Suppressor macrophage treated with lipopolysaccharide for 1 hour (primary cell): ENCODE measurements at places on chromosomes 2 and 18.

DNA sequence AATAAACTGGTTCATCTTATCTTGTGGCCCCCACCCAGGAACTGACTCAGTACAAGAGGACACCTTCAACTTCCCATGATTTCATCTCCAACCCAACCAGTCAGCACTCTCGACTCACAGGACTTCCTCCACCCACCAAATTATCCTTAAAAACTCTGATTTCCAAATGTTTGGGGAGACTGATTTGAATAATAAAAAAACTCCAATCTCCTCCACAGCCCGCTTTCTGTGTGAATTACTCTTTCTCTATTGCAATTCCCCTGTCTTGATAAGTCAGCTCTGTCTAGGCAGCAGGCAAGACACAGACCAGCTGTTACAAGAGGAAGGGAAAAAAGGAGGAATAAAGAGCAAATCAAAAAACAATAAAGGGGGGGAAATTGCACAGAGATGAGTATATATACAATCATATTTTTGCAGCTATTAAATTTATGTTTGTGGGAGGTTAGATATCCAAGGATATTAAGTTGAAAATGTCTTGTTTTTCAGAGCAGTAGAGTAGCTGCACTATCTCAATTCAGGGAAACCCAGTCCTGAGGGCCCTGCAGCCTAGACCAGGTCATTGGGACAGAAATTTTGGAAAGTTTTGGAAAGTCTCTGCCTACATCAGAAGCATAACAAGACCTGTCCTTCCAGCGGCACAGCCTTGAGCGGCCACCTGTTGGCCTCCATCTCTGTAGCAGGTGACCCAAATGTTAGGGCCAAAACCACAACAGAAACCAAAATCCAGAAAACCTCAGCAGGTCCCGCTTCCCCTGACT lies 32.8 kb upstream of the SIGLEC15 start:
- peak; percentile 65 for DNase-seq

- DNase-seq, result no peak
These were observed 174.0 kb downstream of the ASB1 start for GRCh38 chr2:238600506-238601432.

DNA sequence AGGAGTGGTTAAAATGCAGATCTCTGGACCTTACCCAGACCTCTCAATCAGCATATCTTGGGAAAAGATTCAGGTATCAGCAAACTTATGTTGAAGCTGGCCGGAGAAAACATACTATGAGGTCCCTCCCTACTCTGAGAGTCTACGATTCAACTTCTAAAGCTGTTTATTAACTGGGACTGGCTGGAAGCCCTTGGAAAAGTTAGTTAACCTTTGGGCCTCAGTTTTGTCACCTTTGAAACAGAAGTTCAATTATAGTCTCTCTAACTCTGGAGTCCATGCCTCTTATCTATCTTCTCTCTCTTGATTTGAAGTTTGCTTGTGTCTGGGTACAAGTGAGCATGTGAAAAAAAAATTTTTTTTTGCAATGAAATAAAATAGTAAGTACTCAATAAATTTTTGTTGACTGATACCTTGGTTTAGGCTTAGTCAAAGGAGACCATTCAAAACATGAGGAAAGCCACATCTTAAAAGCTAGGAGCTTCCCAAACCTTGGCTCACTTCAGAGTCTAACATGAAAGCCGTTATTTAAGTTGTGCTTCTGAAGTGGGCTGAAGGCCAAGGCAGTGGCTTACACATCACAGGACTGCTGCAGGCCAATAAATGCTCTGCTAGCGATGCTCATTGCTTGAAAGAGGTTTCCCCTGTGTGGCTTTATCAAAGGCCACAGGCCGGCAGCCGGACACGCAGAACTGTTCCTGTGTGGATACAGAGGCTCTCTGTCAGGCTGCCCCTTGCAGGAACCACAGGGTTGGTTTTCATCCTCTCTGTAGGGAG lies 110.6 kb upstream of the FAM136A start:
- DNase-seq, result no peak

GRCh38 chr2:98739020-98739419 lies 8.1 kb upstream of the MGAT4A start:
- no peak for DNase-seq

- no peak for DNase-seq
These were observed 18.4 kb downstream of the KDSR start for GRCh38 chr18:63348508-63349136.

DNA sequence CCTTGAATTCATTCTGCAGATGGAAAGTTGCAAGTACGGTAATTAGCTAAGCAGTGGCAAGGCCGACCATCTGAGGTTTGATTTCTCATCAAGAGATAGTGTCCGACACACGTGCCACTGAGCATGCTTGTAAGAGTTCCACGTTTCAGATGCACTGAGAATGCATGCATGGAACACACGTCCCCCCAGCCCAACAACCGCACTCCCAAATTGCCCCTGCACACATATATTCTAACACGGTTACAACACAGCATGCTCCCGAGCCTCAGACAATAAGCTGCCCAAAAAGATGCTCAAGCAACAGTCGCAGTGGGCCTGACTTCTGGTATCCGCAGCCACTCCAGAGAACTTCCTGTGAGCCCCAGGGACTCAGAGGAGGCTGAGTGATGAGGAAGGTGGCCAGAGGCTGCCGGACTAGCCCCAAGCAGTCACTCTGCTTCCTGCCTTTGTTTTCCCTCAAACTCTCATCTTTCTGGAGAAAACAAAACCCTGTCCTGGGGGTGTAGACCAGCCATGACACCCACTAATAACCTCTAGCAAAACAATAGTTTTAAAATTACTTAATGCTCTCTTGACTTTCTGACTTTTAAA lies 204.0 kb downstream of the TGIF1 start:
- no peak for DNase-seq

DNA sequence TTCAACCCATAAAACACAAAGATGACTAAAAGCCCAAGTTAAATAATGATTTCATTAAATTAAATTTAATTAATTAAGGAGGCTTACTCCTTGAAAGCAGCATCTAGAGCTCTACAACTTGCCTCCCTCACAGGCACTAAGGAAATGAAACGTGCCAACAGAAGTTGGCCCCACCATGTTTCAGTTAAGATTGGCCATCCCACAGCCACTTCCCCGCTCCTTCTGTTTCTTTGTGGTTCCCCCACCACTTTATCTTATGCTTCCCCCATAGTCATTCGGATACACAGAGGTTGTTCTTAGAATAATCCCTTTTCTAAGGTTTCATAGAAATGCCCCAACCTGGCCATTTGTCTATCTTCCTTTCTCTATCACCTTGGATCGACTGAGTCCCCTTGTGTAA lies 101.6 kb upstream of the RIOK3 start:
- no peak for DNase-seq

DNA sequence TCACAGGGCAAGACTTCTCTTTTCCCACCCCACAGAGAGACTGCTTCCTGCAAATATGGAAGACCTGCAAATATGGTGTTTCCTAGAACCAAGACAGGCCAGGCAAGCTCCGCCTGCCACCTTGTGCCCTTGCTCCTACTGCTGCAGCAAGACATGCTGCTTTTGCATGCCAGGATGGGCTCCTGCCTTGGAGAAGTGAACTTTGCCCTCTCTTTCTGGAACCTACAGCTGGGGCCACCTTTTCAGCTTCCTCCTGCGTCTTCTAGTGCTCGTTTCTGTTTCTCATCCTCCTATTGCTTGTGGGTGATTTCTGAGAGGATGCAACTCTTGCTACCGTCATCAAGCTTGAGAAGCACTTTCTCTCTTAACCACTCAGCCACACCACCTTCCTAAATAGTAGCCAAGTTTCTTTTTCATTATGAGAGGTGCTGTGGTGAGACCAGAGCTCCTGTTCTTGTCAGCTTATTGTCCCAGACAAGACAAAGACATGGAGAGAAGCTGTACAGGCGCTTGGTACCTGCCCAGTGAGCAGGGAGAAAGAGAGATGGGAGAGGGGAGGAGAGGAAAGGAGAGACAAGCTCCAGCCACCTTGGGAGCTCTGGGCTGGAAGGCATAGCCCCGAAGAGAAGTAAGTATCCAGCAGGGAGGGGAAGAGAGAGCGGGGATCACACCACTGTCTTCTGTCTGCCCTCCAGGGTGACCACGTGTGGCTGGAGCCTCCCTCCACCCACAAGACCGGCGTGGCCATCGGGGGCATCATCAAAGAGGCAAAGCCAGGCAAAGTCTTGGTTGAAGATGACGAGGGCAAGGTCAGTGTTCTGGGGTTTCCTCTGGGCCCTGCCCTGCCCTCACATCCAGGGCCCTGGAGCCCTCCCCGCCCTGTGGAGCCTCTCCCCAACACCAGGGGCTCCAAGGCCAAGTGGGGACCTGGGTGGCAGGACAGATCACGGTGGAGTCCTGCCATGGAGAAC lies 28.3 kb downstream of the MYO7B start:
- peak; percentile 86 for DNase-seq

DNA sequence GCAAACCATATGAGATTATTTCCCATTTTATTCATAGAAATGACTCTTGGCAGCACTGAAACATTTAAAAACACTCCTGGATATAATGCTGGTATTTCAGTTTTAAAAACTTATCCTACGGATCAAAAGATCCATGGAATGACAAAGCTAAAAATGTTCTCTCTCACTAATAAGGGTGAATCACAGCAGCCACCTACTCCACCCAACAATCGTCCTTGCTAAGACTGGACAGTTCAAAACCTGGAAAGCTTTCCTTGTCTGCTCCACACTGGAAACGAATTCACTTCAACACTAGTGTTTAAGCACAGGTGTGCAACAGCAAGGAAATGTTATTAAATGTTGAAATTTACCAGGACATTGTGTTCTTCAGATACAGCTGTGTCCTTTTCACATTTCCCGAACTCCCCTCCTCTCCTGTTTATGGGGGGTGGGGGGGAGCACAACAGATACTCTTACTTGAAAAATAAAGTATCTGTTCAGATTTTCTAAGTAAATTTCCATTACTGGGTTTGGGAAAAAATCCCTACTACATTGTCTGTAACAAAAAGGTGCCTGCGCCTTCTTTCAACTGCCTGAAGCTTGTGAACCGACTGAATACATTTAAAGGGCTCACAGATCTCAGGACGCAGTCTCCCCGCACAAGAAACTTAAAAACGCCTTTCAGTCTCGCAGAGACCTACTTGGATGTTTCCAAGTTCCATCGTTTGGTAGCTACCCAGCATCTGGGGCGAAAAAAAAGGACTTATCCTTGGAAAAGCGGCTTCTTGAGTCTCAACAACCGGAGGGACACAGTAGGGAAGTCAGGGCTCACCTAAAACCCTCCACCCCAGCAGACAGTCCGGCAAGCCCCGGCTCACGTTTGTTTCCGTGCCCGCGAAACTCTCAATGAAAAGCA lies 1.3 kb downstream of the YWHAQ start:
- DNase-seq, result peak; percentile 29

GRCh38 chr2:194674043-194674442 lies 983.0 kb upstream of the SLC39A10 start:
- no peak for DNase-seq

- no peak for DNase-seq
These were observed 7.1 kb downstream of the COX7A2L start for GRCh38 chr2:42353792-42354429.

GRCh38 chr2:65345631-65346030 lies 86.8 kb downstream of the SPRED2 start:
- no peak for DNase-seq

GRCh38 chr18:634551-635045 lies 22.9 kb upstream of the TYMS start:
- no peak for DNase-seq

DNA sequence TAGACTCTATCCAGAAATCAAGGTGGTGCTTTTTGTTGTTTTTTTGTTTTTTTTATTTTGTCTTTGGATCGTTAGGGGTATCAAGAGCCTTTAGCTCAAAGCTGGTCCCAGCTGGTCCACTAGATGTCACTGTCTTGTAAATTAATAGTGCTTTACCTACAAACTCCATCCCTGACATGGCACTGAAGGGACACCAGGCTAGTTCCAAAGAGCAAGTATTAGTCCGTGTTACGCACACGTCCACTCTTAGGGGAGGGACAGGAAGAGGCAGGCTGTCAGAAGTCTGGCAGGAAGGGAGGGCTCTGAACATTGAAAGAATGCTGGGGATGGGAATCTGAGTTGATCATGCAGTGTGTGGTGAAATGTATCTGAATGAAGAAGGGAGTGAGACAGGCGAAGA lies 85.9 kb upstream of the CCBE1 start:
- peak; percentile 26 for DNase-seq

DNA sequence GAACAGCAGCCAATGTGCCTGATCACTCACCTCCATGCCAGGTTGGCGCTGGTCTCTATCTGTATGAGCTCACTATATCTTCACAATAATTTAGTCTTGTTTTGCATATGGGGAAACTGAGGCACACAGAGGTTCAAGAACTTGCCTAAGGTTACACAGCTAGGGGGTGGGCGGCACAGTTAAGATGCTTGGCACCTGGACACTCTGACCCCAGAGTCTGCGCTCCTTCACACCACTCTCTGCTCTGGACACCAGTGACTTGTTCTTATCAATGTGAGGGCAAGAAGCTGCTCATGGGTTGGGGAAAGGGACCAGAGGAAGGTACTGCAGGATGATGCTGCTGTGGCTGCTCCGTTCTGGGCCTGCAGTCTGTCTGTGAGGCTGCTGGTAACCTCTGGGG lies 27.1 kb downstream of the FBLN7 start:
- DNase-seq, result no peak
